ENCODE measurements at places on chromosomes 4 and X.

GRCh38 chrX:11089802-11090201, 21.3 kb upstream of the HCCS start:
- no peak for DNase-seq

DNA sequence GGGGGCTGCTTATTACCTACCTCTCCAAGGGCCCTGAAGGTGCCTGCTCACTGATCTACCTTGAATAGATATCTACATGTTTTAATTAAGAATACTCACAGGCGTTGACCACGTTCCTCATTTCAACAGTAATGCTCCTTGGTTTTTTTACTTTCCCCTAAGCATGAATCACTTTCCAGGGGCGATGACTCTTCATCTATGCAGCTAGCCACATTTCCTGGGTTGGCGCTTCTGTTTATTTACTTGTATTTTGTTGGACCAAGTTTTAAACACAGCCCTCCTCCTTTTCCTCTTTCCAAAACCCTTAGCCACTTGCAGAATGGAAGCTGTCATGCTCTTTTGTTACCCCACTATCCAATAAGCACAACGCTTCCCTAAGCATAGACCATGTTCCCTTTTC, 50.8 kb downstream of the CBLL2 start:
- DNase-seq, result no peak

GRCh38 chr4:79666875-79667274, 258.8 kb upstream of the GK2 start:
- DNase-seq, result no peak

- DNase-seq, result no peak
Observed at GRCh38 chrX:128619490-128619889, 567.3 kb upstream of the ACTRT1 start.

DNA sequence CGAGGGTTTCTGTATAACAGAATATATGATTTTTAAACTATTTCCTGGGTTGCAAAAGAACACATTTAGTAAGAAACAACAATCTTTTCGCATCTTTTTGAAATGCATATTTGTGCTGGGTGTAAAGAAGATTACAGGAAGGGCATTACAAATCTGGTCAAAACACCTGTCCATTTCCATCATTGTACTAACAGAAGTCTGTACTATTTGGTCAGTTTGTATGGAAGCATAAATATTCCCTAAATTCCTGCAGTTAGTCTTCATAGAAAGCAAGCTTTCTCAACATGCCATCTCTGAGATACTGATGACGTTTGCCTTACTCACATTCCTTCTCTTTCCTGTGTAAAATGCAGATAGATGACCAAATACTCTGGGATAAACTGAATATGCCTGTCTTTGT, 203.3 kb downstream of the NWD2 start:
- DNase-seq, result no peak

DNA sequence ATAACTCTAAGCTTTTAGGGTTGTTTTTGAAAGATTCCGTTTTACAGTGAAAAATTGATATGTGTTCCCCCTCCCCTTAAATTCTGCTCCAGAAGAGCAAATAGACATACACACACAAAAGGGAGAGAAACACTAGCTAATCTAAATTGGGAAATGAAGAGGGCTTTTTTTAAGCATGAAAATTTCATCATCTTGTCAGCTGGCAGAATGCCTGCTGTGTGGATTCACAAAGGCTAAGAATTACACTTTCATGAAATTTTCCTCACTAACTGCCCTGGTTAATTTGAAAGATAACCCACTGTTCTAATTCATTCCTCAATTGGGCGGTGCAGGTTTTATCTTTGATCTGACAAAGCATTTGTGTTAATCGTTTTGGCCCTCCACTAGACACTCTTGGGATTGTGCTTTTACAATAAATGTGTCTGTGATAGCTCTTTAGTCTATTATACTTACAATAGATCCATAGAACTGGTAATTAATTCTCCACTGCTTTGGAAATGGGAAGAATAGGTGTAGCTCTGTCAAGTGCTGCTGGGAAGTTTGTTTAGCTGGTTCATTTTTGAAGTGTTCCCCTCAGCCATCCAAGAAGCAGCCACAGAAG, 152.9 kb downstream of the POLA1 start:
- DNase-seq, result no peak

DNA sequence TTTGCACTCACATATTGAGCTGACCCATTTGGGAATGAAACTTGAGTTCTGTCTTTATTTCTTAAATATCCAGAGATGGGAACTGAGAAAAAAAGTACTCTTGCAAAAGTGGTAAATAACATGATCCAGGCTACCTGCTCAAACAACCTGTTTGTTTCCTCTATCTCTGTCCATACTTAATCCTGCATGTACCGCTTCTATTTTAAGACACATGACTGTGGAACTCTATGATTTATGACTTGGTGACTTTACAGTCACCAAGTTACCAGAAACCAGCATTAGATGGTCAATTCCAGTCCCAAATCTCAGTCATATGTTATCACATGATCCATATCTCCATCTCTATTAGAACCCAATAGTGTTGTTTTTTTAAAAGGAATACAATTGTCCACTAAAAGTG, 606.7 kb downstream of the EPHA5 start:
- DNase-seq, result no peak

DNA sequence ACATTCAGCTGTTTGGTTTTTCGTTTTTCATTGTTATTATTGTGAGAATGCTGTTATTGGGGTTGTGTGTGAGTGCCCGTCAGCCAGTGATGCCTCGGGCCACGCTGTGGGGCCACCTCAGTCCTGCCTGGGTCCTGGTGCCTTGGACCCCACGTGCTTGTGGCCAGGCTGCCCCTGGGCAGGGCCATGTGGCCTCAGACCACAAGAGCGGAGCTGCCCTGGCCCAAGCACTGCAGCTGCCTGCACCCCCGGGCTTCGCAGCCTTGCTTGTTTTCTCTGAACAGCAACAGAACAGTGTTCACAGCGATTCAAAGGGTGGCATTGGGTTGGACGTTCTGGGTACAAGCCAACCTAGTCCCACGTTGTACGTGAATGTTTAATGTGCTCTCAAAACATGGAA, 56.9 kb downstream of the CPLX1 start:
- DNase-seq, result no peak

GRCh38 chr4:155085843-155086530, 122.4 kb upstream of the NPY2R start:
- DNase-seq, result no peak

DNA sequence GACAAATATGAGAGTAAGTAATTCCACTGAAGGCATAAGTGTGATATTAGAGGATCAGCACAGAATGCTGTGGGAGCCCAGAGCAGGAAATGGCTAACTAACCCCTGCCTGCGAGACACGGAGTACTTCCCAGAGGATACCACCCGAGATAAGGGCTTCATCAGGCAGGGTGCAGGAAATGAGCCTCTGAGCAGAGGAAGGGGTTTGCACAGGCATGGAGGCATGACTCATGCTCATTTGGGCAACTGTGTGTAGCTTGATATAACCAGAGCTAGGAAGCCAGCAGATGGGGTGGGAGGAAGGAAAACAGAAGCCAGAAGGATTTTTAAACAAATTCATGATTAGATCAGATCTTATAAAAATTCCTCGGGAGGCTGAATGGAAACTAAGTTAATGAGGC, 70.0 kb upstream of the TSPAN5 start:
- no peak for DNase-seq

All from GM04503 (cell line).